ENCODE measurements at places on chromosomes 6 and 20. TPM values are rescaled to one million over a fixed set of nuclear protein-coding genes. Genes with fewer than 3 reads are reported as not detected.

TAAR1 gene
- not detected for total RNA-seq

PAK5 gene
- not detected for total RNA-seq

SLC17A3 gene
- not detected for total RNA-seq

KHDC1L gene
- not detected for total RNA-seq

DLL1 gene
- total RNA-seq: 1.6 TPM

DNA sequence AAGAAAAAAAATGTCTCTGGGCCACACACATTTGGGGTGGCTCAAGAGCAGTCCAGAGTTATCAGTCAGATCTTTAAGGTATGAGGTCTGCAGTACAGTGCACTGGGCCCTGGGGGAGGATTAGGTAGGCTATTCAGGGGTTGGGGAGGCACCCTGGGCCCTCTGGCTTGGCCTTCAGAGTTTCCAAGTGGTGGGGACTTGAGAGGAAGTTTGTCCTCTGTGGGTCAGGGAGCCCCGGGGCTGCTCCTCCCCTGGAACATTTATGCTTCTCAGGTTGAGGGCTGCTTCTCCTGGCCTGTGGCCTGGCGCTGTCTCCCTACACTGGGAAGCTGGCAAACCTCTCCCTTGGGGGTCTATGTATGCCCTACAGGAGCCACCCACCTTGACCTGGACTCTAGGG is 46.0 kb downstream of the PTK7 start:
- DNase-seq: no peak
- H3K27ac ChIP-seq: peak overlapping the region; percentile 93

DNA sequence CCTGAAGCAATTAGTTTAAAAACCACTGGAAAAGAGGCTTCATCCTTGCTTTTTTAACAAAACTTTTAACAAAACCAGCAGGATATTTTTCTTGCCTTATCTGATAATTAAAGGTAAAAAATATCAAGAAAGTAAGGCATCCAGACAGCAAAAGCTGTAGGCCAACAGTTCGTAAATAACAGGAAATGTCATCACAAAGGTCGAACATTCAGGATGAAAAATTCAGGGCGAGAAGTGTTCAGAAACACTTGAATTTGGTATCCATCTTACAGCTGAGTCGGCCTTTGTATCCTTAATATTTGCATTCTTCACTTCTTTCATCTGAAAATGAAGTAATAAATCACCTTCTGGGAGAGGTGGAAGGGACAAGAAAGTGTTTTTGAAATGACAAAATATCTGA is 8.2 kb upstream of the FILIP1 start:
- H3K4me1 ChIP-seq: no peaks in the 10 kb centered on the region
- no peaks in the 10 kb centered on the region for H3K36me3 ChIP-seq
- no peak for DNase-seq
- no peaks in the 10 kb centered on the region for H3K27me3 ChIP-seq
- H3K4me3 ChIP-seq: no peak overlapping the region
- no peak overlapping the region for H3K27ac ChIP-seq

GRCh38 chr6:62236784-62237183 is 49.2 kb downstream of the KHDRBS2 start:
- no peak overlapping the region for H3K4me3 ChIP-seq
- no peaks in the 10 kb centered on the region for H3K27me3 ChIP-seq
- H3K36me3 ChIP-seq: no peaks in the 10 kb centered on the region
- H3K27ac ChIP-seq: no peak overlapping the region

GRCh38 chr6:130858498-130859160 is 31.4 kb downstream of the SMLR1 start:
- H3K4me1 ChIP-seq: peaks cover 7% of the 10 kb centered on the region
- no peak for DNase-seq
- no peaks in the 10 kb centered on the region for H3K27me3 ChIP-seq
- peaks cover 14% of the 10 kb centered on the region for H3K36me3 ChIP-seq
- H3K4me3 ChIP-seq: no peak overlapping the region

GRCh38 chr6:121630716-121631115 is 195.3 kb downstream of the GJA1 start:
- H3K4me3 ChIP-seq: no peak overlapping the region
- no peak overlapping the region for H3K27ac ChIP-seq
- peaks cover 6% of the 10 kb centered on the region for H3K36me3 ChIP-seq
- H3K27me3 ChIP-seq: no peaks in the 10 kb centered on the region
- H3K4me1 ChIP-seq: peaks cover 1% of the 10 kb centered on the region

DNA sequence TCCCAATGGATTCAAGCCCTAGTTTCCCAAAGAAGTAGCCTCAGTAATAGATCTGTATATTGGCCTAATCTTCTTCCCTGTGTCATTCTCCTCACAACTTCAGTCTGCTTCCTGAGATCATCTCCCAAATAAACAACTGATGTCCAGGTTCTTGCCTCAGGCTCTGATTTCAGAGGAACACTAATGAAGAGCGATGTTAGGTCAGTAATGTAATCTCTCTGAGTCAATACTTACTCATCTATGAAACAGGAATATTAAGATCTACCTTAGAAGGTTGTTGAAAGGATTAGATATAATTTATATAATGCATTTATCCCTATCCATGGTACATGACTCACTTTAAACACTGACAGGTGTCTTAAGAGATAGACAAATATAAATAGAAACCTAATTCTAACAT is 246.0 kb upstream of the FLRT3 start:
- no peak for DNase-seq
- H3K27me3 ChIP-seq: no peaks in the 10 kb centered on the region
- no peak overlapping the region for H3K4me3 ChIP-seq
- no peak overlapping the region for H3K27ac ChIP-seq
- no peaks in the 10 kb centered on the region for H3K36me3 ChIP-seq
- no peaks in the 10 kb centered on the region for H3K4me1 ChIP-seq

GRCh38 chr6:154230393-154230792 is 126.2 kb downstream of the IPCEF1 start:
- H3K4me3 ChIP-seq: no peak overlapping the region
- H3K27me3 ChIP-seq: peaks cover under 1% of the 10 kb centered on the region
- H3K27ac ChIP-seq: no peak overlapping the region

- no peak overlapping the region for H3K27ac ChIP-seq
- no peaks in the 10 kb centered on the region for H3K4me1 ChIP-seq
- no peaks in the 10 kb centered on the region for H3K36me3 ChIP-seq
- H3K4me3 ChIP-seq: no peak overlapping the region
- peaks cover 14% of the 10 kb centered on the region for H3K27me3 ChIP-seq
These were observed 106.8 kb upstream of the SIRPG start for GRCh38 chr20:1764136-1765033.

GRCh38 chr20:64193058-64193457 is 28.8 kb downstream of the MYT1 start:
- no peaks in the 10 kb centered on the region for H3K4me1 ChIP-seq
- H3K27ac ChIP-seq: no peak overlapping the region
- peaks cover 22% of the 10 kb centered on the region for H3K27me3 ChIP-seq
- DNase-seq: no peak
- no peaks in the 10 kb centered on the region for H3K36me3 ChIP-seq

GRCh38 chr6:168979254-168979653 is 274.4 kb downstream of the THBS2 start:
- H3K4me1 ChIP-seq: peaks cover 5% of the 10 kb centered on the region
- H3K27me3 ChIP-seq: peaks cover 17% of the 10 kb centered on the region
- no peak overlapping the region for H3K27ac ChIP-seq
- peaks cover 12% of the 10 kb centered on the region for H3K36me3 ChIP-seq
- DNase-seq: no peak
- no peak overlapping the region for H3K4me3 ChIP-seq

- no peaks in the 10 kb centered on the region for H3K4me1 ChIP-seq
- no peak overlapping the region for H3K27ac ChIP-seq
- no peaks in the 10 kb centered on the region for H3K27me3 ChIP-seq
- DNase-seq: no peak
- no peaks in the 10 kb centered on the region for H3K36me3 ChIP-seq
These were observed 146.0 kb downstream of the PHACTR3 start for GRCh38 chr20:59750209-59750840.

DNA sequence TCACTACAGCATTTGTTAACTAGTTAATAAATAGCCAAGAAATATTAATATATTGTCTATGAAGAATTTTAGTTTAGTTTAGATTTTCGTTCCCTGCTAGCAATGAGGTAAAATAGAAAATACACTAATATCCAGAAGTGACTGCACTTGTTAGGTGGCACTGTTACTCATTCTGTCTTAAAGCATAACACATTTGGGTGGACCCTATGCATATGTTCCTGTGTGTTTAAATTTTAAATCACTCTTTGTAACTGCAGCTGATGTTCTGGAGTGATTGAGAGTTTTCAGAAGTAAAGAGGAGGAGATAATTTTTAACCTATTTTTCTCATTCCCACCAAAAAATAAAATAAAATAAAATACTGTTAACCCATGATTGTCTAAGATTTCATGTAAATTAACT is 73.9 kb upstream of the SOX4 start:
- no peaks in the 10 kb centered on the region for H3K4me1 ChIP-seq
- H3K4me3 ChIP-seq: no peak overlapping the region
- H3K27me3 ChIP-seq: peaks cover 7% of the 10 kb centered on the region
- no peak for DNase-seq
- no peak overlapping the region for H3K27ac ChIP-seq
- no peaks in the 10 kb centered on the region for H3K36me3 ChIP-seq

DNA sequence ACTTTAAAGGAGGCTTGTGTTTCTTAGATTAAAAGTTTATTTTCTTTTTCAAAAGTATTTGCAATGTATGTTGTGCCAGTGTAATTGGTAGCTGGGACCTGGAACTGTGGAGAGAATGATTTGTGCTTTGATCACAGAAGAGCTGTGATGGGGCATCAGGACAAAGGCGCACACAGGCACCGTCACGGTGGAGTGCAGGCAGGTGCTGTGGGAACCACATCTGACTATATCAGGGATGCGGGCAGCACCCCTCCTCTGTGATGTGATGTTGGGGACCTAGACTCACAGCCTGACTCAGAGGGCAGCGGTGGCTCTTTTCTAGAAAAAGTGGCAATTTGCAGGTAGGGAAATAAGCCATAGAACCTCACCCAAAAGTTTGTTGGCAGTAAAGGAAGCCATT is 34.5 kb downstream of the SYTL3 start:
- H3K36me3 ChIP-seq: no peaks in the 10 kb centered on the region
- H3K4me1 ChIP-seq: no peaks in the 10 kb centered on the region
- DNase-seq: no peak
- no peak overlapping the region for H3K27ac ChIP-seq

Measured in osteocyte (in vitro differentiated cells).